Adrenal gland (tissue), 19 donors: ENCODE measurements at places on chromosomes 2 and 18. TPM values are rescaled to one million over a fixed set of nuclear protein-coding genes. Genes with fewer than 3 reads are reported as not detected.

DNA sequence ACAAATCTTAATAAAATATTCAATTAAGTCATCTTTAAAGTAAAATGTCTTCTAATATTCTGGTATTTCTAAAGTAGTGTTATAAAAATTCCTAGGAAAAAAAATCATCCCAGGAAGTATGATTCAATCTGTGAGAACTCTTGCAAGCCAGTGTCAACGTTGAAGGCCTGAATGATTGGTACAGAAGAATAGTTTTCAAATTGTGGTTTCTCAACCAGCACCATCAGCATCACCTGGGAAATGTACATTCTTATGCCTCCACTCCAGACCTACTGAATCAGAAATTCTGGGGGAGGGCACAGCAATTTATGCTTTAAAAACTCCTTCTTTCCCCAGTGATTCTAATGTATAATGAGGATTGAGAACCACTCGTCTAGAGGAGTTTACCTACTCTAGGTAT lies 62.3 kb upstream of the C2orf15 start:
- DNase-seq, result no peak
- H3K4me3 ChIP-seq, result no peak overlapping the region
- H3K36me3 ChIP-seq, result no peaks in the 10 kb centered on the region
- H3K27ac ChIP-seq, result no peak overlapping the region
- no peaks in the 10 kb centered on the region for H3K27me3 ChIP-seq

DNA sequence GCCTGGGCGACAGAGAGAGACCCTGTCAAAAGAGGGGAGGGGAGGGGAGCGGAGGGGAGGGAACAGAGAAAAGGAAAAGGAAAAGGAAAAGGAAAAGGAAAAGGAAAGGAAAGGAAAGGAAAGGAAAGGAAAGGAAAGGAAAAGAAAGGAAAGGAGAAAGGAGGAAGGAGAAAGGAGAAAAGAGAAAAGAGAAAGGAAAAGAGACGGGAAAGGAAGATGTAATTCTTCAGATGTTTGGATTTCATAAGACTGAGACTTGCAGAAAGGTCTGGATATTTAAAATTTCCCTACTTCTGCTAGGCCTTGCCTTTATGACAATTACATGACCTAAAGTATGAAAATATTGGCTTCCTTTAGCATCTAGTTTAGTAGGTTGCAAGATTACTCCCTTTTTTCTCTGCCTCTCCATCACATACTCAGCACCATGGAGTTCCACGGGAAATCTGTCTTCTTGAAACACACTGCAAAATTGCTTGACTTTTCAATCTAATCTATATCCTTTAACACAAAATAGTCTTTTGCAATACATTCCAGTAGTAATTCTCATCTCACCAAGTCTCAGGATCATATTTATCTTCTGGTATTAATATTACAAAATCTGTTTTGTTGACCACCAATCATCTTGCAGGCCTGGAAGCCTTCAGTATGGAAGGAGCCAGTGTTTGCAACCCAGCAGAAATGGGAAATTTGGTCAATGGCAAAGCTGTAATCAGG lies 383.5 kb downstream of the ZEB2 start:
- H3K27me3 ChIP-seq, result no peaks in the 10 kb centered on the region
- no peak overlapping the region for H3K4me3 ChIP-seq
- no peak overlapping the region for H3K27ac ChIP-seq
- no peaks in the 10 kb centered on the region for H3K4me1 ChIP-seq
- H3K36me3 ChIP-seq, result no peaks in the 10 kb centered on the region

DNA sequence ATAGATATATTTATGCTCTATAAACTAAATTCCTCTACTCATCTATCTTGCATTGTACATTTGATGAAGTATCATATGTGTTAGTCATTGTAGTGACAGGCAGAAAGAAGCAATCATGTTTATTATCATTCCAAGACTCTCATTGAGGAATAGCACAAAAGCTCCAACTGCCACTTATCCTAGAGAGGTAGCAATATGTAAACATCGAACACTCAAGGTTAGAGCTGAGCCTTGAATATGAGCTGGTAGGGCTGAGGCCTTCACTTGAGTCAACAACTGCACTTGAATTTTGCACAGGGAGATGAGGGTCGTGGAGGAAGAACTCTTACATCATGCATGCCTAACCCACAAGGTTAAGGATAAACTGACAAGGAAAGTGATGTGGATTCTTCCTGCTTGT lies 900.9 kb downstream of the CPS1 start:
- no peak for DNase-seq
- no peak overlapping the region for H3K27ac ChIP-seq
- no peaks in the 10 kb centered on the region for H3K27me3 ChIP-seq
- no peaks in the 10 kb centered on the region for H3K4me1 ChIP-seq
- no peak overlapping the region for H3K4me3 ChIP-seq

DNA sequence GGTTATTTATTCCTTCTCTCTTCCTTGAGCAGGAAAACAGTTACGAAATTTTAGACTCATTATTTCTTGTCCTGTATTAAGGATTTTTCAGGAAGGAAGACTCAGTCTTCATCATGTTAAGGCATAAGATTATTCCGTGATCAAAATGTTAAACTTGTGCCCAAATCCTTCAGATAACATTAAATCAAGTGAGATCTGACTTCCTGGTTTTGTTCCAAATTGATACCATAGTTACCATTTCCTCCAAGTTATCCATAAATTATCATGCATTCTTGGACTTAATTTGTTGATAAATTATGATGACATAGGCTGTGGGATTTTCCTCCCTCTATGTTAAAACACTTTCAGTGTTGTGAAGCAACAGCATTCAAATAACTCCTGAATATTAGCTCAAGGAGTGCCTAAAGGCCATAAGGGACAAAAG lies 31.9 kb downstream of the EFEMP1 start:
- peaks cover 6% of the 10 kb centered on the region for H3K4me1 ChIP-seq
- H3K4me3 ChIP-seq, result no peak overlapping the region
- no peak overlapping the region for H3K27ac ChIP-seq
- DNase-seq, result no peak
- H3K36me3 ChIP-seq, result no peaks in the 10 kb centered on the region

NEU2 gene
- not detected for polyA plus RNA-seq

GRCh38 chr2:227684258-227684657 lies 17.7 kb downstream of the SCYGR5 start:
- H3K27me3 ChIP-seq, result no peaks in the 10 kb centered on the region
- no peak for DNase-seq
- no peak overlapping the region for H3K4me3 ChIP-seq
- no peaks in the 10 kb centered on the region for H3K36me3 ChIP-seq

NAT8 gene
- polyA plus RNA-seq, result 1.2 TPM
